ENCODE measurements at places on chromosomes 7 and 10.

DNA sequence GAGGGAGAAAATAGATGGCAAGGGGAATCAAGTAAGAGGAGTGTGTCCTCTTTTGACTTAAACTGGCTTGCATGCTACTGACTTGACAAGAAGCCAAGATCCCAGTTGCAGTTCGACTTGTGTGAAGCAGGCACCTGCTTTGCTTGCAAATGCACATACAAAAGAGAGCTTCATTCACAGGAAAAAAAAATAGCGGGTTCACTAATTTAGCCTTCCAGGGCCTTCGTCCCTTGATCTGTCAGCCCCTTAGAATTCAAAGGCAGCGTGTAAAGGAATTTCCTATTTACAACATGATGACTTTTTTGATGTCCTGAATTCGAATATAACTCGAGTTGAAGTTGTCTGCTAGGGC lies 192.1 kb downstream of the CELF2 start:
- DNase-seq: no peak

GRCh38 chr10:63711361-63711760 lies 190.2 kb downstream of the REEP3 start:
- no peak for DNase-seq

DNA sequence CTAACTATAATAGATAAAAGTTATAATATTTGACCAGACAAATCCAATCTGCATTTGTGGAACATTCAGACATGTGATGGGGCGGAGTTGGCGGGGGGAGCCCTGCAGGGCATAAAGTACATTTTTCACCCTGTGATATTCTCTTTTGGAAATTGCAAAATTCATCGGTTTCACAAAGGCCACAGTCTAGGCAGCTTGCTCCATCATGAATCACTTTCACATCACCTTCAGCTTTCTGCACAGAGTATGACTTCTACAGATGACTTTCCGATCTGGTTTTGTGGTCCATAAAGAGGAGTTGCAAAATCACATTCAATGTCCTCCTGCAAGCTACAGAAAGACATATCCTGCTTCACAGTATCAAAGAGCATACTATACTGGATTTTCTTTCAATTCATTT lies 51.4 kb upstream of the APBB1IP start:
- no peak for DNase-seq

GRCh38 chr7:98841179-98841997 lies 28.4 kb downstream of the TMEM130 start:
- DNase-seq: peak; percentile 77

DNA sequence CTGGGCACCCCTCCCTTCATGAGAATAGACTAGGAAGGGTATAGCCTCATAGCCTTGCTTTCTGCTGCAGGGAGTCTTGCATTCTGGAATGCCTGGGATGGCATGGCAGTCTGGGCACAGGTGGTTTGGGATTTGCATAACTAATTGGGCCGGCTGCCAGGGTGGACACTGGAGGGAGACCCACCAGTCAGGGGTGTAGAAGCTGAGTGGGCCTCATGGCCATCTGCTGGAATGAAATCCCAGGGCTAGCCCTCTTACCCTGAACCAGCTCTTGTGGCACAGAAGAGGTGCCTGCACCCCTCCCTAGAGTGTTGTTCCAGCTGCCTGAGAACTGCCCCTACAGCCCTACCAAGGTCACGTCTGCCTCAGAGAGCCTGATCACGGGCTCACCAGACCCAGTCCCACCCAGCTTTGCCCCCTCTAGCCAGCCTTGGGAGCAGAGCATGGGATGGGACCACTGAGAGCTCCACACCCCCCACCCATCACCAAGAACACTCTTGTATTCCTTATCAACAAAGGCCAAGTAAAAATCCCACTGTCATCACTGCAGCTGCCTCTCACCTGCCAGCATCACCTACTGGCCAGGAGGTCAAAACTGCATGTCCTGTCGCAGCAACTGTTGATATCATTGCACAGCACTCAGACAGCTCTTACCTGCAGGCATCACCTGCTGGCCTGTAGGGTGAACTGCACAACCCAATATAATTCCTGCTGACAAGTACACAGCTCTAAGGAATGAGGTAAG lies 148.9 kb downstream of the ZEB1 start:
- DNase-seq: peak; percentile 19

DNA sequence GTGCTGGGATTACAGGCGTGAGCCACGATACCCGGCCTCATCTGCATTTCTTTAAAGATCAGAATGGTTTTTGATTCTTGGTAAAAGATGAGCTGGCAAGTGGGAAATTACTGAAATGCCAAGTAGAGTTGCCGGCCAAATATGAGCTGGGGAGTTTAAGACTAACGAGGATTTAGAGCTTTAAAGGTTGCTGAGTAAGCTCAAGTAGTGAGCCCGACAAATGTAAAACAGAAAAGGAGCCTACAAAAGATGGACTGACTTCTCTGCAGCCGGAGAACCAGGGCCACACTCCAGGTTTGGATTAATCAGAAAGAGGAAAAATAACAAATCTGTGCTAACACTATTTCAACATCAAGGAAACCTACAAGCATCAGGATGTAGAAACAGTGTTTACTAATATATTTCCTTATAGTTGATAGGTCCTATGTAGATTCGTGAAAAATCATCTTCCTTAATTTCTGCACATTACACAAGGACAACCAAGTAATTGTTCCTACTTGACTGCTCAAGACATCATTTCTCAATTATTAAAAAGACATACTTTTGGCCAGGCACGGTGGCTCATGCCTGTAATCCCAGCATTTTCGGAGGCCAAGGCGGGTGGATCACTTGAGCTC lies 49.6 kb downstream of the MPP7 start:
- no peak for DNase-seq

GRCh38 chr7:70188901-70189650 lies 590.8 kb downstream of the AUTS2 start:
- DNase-seq: no peak

GRCh38 chr10:5411941-5412276 lies 448 bp upstream of the NET1 start:
- DNase-seq: no peak

- DNase-seq: no peak
These were observed 417.8 kb downstream of the PARD3 start for GRCh38 chr10:34397324-34397723.

DNA sequence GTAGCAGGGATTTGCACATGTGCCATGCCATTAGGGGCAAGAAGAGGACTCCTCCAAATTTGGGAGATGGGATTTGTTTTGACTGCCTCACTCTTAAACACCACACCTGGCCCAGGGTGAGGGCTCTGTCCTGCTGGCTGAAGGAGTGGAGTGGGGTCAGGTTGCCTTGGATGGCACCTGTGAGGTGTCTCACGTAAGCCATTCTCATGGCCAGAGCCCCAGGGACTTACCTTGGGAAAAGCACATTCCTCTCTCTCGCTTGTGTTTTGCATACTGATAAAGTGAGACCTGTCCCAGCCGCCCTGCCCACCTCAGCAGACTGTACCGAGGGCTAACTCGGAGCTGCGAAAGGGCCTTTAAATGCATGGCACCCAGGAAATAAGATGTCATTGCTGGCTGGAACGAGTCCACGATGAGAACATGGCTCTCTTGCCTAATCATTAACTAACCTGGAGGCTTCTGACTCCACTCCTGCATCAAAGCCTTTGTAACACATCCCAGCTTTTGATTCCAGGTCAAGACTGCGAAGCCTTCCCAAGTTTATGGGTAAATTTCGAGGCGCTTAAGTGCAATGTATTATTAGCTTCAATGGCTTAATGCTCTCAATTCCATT lies 184.0 kb upstream of the RNF32 start:
- no peak for DNase-seq

DNA sequence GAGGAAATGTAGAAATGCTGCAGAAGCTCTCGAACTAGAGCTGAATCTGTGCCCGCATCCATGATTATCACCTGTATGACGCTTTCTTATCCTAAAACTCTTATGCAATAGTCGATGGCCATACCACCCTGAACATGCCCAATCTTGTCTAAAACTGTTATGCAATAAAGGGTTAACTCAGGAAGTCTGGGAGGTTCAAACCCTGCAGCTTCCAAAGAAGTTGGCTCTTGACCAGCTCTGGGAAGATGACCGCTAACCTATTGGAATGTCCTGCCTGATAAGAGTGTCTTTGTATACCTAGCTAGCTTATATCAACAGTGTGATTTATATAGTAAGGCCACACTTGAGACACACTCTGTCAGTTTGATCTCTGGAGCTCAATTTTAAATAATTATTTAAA lies 3.4 kb upstream of the C10orf88 start:
- no peak for DNase-seq

DNA sequence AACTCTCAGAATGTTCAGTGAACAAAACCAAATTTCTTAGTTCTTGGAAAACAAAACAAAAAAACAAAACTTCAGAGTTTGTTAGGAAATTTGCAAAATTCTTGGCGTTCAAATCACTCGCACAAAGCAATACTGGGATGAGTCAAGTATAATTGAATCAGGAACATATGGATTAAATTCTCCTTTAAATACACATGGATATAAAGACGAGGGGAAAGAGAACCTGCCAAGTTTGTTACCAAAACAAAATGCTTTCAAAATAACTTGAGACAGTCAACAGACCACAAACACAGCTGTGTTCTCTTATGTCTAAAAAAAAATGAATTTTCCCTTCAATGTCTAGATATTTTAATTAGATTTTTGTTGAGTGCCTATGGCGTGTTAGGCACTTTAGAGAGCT lies 93.5 kb upstream of the MPP7 start:
- no peak for DNase-seq

- DNase-seq: no peak
These were observed 215.0 kb downstream of the MDFIC start for GRCh38 chr7:115136796-115137443.

- no peak for DNase-seq
These were observed 279.0 kb downstream of the TCERG1L start for GRCh38 chr10:131032329-131033165.

DNA sequence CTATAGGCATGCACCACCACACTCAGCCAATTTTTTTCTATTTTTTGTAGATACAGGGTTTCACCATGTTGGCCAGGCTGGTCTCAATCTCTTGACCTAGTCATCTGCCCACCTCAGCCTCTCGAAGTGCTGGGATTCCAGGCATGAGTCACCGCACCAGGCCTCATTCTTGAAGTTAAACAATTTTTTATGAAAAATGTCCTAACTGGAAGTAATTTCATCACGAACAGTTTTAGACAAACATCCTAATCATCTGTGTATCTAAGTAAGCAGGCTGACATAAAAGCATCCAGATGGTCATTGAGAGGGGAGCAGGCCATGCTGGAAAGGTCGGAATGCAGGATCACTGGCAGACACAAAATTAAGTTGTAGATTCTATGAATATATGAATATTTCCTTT lies 269.1 kb downstream of the ZMYND11 start:
- no peak for DNase-seq

DNA sequence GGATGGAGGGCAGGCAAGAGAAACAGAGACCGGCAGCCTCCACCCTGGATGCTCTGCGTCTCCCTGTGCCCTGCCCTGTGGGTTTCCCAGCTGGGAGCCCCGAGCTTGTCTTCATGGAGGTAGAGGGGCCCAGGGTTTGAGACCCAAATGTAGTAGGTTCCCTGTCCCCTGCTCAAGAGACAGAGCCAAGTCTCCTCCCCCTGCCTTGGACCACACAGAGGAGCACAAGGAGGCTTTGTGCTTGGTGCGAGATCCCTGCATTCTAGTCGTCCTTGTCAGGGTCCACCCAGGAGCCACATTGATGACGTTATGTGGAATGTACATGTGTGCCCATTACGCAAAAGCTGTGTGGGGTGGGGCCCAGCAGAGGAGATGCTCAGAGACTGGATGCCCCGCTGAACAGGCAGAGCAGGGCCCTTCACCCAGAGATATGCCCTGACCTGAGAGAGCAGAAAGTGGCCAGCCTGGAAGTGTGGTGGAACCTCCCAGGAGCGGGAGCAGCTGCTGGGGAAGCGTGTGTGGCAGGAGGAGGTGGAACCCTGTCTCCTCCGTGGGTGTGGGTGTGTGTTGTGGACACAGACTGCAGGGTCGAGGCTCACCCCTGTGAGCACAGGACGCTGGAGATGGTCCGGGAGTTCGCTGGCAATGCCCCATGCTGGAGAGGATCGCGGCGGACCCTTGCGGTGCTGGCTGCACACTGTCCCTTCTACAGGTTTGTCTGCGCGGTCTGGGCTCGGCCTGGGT lies 39.3 kb downstream of the VWA2 start:
- no peak for DNase-seq

DNA sequence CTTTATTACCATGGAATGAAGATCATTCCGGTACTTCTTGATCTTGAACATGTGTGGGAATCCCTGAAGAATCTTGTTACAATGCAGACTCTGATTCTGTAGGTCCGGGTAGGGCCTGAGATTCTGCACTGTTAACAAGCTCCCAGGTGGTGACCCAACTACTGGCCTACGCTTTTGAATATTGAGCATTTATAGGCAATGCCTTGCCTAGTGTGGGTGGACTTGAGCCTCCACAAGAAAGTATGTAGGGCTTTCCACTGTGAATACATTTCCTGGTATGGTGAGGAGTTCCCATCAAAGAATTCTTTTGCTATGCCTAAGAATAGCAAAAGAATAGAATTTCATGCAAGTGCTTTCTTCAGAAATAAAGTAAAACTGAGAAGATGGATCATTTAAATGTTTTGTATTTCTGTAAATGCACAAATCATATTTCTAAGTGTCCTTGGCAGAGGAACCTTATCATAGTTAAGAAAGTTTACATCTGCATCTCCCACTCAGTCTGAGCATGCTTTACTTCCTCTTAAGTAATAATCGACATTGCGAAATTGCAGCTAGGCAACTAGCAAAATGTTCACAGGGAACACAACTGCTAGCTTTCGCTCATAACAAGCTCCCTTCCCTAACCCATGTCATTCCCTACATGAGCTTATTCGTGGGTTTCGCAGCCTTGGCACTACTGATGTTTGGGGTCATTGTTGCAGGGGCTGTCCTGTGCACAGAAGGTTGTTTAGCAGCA lies 71.4 kb downstream of the AHR start:
- no peak for DNase-seq

DNA sequence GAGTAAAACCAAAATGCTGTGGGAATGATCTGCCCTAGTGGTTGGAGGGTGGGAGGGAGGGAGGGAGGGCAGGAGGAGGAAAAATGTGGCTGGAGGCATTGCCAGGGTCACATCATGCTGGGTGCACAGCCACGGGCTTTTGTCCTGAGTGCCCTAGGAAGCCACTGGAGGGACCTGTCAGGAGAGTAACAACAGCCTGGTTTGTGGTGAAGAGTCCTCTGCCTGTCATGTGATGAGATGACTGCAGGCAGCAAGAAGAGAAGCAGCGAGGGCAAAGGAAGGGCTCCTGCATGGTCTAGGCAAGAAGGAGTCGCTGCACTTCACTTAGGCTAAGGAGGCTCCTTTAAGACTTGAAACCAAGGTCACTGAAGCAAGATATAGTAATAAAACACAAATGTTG lies 65.6 kb downstream of the PKD1L1 start:
- no peak for DNase-seq

- no peak for DNase-seq
These were observed 634.8 kb upstream of the GRM3 start for GRCh38 chr7:86008898-86009297.

- DNase-seq: no peak
These were observed 1377.4 kb downstream of the XPNPEP1 start for GRCh38 chr10:108545921-108546320.

- DNase-seq: no peak
These were observed 27.9 kb upstream of the ABLIM1 start for GRCh38 chr10:114686013-114686412.

- DNase-seq: peak; percentile 77
These were observed 64.0 kb downstream of the CSGALNACT2 start for GRCh38 chr10:43202224-43202656.

Measured in stimulated activated CD4-positive, alpha-beta T cell treated with anti-CD3 and anti-CD28 coated beads, Interleukin-15, amount 100 ng/mL, for 24 hours (primary cell).